Cerebellum (tissue), 4 donors: ENCODE measurements at places on chromosomes 3 and 15. TPM values are rescaled to one million over a fixed set of nuclear protein-coding genes. Genes with fewer than 3 reads are reported as not detected.

GRCh38 chr3:159771865-159772611, 216.6 kb upstream of the IL12A start:
- no peak for DNase-seq

DNA sequence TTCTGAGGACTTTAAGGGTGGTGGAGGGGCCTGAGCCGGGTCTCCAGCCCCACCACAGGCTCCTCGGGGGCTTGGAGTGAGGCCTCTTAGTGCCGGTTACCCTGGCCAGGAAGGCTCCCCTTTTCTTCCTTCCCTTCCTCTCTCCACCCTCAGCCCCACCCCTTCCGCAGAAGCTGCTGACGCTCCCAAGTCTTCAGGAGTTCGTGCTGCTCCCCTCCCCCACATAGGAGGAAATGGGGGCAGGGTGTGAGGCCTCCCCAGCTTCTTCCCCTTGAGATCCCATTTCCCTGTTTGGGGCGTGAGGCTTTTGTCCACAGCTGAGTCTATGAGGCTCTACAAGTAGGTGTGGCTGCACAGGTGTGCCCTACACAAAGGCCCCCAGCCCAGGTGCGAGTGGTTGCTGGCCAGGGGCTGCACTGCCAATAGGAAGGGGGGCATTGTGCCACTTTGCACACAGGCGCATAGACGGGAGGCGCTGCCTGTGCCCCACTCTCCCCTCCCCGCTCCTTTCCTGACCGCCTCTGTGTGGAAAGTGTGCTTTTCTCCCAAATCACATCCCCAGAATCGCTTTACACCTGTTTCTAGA, 915 bp upstream of the CALML4 start:
- DNase-seq, result no peak

- peak; percentile 9 for DNase-seq
Observed at GRCh38 chr3:4588466-4588865, 95.3 kb downstream of the ITPR1 start.

DNA sequence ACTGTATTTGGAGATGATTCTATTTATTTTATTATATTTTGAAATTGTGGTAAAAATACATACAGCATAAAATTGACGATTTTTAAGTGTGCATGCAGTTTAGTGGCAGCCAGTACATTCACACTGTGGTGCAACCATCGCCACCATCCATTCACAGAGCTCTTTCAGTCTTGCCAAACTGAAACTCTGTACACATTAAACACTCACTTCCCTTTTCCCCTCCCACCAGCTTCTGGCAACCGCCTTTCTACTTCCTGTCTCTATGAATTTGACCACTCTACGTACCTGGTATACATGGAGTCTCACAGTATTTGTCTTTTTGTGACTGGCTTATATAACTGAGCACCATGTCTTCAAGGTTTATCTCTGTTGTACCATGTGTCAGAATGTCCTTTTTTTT, 303.3 kb upstream of the ATP10A start:
- DNase-seq, result no peak

DNA sequence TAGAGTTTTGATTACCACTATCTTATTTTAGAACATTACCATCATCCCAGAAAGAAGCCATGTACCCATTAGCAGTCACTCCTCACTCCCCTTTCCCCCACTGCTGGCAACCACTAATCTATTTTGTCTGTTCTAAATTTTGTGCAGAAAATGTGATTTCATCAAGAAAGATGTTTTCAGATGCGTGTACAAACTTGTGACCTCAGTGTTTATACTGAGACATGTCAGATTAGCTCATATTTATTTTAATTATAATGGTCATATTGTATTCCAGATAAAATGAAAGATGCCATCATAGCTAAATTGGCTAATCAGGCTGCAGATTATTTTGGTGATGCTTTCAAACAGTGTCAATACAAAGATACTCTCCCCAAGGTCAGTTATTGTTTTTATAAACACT, 27.8 kb downstream of the PDCD6IP start:
- DNase-seq, result no peak

GRCh38 chr3:37320276-37320675, 145.9 kb upstream of the LRRFIP2 start:
- no peak for DNase-seq

The PARP9 gene
- 5.4 TPM for total RNA-seq

The SPESP1 gene
- 1.4 TPM for total RNA-seq

- DNase-seq, result no peak
Observed at GRCh38 chr3:61774279-61774890, 213.0 kb downstream of the PTPRG start.

GRCh38 chr3:66748175-66748876, 247.5 kb upstream of the LRIG1 start:
- DNase-seq, result no peak

- no peak for DNase-seq
Observed at GRCh38 chr3:16595778-16596177, 9.4 kb downstream of the DAZL start.

DNA sequence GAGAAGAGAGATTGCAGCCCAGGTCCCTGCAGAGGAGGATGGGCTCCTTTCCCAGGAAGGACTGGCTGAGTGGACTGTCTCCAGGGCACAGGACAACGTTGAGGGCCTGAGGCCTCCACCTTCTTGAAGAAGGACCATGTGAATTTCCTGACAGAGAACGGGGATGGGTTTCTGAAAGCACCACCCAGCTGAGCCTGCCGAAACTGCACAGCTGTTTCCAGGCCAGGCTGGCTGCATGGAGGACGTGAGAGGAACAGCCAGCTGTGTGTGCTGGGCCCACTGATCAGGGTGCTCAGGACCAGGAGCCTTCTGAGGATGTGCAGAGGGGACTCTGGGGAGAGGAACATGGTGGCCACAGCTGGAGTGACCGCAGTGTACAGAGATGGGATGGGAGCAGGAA, 39.2 kb downstream of the HMCES start:
- DNase-seq, result no peak

The PLOD2 gene
- 26.2 TPM for total RNA-seq

DNA sequence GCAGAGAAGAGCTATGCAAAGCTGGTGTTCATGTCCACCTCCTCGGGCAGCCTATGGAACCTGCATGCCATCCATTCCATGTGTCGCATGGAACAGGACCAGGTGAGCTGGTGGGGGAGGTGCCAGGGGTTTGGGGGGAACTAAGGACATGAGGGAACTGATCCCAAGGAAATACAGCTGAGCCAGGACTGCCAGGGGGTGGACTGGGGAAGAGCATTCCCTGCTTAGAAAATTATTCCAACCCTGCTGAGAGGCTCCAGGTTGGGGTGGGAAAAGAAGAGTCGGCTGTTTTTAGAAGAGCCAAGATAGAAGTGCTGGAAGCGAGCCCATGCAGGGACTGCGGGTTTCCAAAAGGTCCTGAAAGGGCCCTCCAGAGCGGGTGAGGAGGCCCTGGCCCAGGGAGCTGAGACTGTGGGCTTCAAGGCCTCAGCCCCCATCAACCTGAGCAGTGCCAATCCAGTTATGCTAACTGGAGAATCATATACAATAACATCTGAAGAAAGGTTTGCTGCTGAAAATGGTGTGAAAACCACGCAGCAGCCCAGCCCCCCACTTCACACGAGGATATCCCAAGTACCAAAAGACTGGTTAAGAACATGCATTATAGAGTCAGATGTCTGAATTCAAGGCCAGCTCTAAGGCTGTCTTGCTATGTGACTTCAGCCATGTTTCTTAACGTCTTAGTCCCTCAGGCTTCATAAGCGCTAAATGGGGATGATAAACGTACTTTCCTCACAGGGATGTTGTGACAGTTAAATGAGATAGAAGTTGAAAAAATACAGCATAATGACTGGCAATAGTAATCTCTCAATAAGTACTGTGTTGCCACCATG, 7.8 kb downstream of the DISP2 start:
- no peak for DNase-seq

DNA sequence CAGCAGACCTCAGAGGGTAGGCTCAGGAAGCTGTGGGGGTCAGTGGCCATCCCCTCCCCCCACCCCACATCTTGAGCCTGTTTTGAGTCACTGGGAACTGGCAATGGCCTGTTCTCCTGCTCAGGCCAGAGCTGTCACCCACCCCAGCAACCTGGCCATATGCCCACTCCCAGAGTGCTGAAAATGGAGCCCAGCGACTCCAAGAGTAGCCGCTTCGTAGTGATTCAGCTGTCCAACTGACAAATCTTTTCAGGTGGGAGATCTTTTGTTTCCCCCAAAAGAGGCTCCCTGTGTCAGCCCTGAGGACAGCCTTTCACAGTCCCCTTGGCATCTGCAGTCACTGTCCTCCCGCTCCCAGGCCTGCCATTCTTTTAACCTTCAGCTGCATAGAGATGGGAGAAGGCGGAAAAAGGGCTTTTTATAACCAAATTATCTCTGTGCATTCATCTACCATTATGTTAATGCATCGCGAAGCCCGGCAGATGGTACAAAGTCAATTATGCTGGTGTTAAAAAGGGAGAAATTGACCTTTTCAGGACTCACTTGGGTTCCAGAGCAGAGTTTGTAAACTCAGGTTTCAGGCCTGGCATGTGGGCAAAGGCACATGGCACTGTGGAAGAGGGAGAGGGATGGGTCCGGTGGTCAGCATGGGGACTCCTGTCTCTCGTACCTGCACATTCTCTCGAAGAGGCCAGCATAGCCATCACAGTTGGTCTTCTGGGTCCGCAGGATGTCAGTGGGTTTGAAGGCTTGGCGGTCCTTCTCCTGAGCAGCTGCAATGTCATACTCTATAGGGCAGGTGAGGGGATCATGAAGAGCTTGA, 32.1 kb downstream of the KY start:
- DNase-seq, result peak; percentile 67

- no peak for DNase-seq
Observed at GRCh38 chr3:152296971-152297370, 28.2 kb downstream of the MBNL1 start.

DNA sequence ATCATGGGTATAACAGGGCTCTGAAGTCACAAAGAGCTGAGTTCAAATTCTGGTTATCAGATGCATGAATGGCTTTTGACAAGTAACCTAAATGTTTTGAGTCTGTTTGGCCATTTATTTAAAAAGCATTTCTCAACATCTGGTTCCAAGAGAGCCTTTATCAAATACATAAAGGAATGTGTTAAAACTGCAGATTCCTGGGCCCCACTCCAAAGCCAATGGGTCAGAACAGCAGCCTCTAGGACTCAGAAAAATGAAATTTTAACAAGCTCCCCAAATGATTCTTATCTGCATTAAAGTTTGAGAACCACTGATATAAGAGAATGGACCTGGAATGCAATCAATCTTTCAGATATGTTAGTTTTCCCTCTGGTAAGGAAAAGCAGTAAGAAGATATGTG, 3.4 kb downstream of the B4GALT4 start:
- no peak for DNase-seq

- no peak for DNase-seq
Observed at GRCh38 chr3:100006570-100007271, 107.6 kb downstream of the FILIP1L start.

DNA sequence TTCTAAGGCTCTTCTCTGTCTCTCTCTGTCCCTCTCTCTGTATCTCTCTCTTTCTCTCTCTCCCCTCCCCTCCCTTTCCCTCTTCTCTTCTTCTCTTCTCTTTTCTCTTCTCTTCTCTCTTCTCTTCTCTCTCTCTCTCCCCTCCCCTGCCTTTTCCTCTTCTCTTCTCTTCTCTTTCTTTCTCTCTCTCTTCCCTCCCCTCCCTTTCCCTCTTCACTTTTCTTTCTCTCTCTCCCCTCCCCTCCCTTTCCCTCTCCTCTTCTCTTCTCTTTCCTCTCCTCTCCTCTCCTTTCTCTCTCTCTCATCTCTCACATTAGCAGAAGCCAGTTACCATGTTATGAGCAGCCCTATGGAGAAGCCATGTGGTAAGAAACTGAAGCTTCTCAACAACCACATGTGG, 25.0 kb upstream of the SLC25A36 start:
- DNase-seq, result no peak

The IL17RB gene
- total RNA-seq, result 14.2 TPM

DNA sequence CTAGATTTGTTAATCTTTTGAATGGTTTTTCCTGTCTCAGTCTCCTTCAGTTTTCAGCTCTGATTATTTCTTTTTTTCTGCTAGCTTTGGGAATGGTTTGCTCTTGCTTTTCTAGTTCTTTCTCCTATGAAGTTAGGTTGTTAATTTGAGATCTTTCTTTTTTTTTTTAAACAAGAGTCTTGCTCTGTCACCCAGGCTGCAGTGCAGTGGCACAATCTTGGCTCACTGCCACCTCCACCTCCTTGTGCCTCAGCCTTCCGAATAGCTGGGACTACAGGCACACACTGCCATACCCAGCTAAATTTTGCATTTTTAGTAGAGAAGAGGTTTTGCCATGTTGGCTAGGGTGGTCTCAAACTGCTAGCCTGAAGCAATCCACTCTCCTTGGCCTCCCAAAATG, 56.7 kb downstream of the UQCC5 start:
- no peak for DNase-seq

The IGF2BP2 gene
- total RNA-seq, result 42.4 TPM

- DNase-seq, result no peak
Observed at GRCh38 chr3:169227911-169228310, 435.6 kb downstream of the MECOM start.

DNA sequence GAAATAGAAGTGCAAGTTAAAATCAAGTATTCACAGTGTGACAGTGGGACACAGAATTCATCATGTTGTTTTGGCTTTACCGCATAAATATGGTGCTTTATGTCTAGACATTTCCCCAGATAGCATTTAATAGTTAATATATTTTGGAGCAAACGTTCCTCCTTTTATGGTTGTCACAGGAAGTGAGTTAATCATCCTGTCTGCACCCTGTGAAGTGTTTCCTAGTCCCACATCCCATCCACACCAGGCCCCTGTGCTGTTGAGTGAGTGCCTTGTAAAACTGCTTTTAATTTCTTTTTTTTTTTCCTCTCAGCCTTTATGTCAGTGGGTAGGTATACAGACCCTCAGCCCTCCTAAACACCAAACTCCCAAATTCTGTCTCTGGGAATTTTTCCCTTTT, 393.7 kb downstream of the FEZF2 start:
- DNase-seq, result no peak

The CCDC12 gene
- total RNA-seq, result 23.0 TPM

The EBLN2 gene
- 14.4 TPM for total RNA-seq

DNA sequence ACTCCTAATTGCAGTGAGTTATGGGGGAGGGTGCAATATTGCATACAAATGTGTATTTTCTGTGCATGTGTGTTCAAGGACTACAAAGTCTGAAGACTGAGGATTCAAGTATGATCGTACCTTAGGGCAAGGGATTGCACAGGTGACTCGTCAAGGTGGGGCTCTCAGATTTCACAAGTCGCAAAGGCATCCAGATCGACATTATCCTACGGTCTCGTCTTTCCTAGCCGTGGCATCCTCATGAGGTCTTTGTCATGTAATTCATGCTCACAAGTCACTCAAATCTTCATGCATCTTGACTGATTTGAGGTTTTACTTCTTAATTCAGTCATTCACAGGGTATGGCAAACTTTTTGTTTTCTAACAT, 191.4 kb upstream of the HES1 start:
- no peak for DNase-seq

The IQCF2 gene
- total RNA-seq, result not detected

- no peak for DNase-seq
Observed at GRCh38 chr3:99856437-99857220, 39.0 kb downstream of the CMSS1 start.

- no peak for DNase-seq
Observed at GRCh38 chr15:98914626-98915025, 93.0 kb downstream of the PGPEP1L start.

The TMEM108 gene
- total RNA-seq, result 9.1 TPM

DNA sequence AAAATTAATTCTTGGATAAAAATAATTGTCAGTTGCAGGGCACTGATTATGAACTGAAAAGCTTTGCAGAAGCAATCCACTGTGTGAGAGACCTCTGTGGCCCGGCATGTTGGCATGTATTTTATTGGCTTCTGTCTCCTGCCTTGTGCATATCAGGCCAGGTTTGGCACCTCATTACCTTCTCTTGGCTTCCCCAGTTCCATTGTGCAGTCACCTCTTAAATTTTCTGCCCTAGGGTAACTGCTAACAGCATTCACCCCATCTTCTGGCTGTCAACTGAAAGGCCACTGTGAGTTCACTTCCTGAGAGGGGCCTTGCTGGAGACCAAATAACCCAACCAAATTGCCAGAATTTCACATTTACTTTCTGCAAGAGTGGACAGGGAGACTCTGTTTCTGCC, 92.7 kb upstream of the RARB start:
- no peak for DNase-seq
